ENCODE measurements at places on chromosomes 4 and X. TPM values are rescaled to one million over a fixed set of nuclear protein-coding genes. Genes with fewer than 3 reads are reported as not detected.

DNA sequence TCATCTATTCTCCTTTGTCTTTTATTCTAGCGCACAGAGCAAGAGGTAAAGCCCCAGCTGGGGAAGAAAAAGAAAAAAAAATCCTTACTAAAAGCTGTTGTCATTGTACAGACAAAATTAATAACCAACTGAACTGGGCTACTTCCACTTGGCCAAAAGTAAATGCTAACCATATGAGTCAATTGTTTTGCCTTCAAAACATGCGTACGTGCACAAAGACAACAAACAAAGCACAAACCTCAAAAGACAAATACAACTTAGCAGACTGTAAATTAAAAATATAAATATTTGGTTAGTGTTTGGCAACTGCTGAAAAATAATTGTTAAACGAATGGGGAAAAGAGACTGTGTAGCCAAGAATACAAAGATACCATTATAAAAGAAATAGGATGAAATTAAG lies 5.9 kb downstream of the EDA2R start:
- H3K4me1 ChIP-seq = peaks cover 3% of the 10 kb centered on the region
- H3K27me3 ChIP-seq = no peaks in the 10 kb centered on the region
- peaks cover 2% of the 10 kb centered on the region for H3K36me3 ChIP-seq

- no peak for DNase-seq
- peaks cover 14% of the 10 kb centered on the region for H3K27me3 ChIP-seq
- H3K36me3 ChIP-seq = no peaks in the 10 kb centered on the region
These were observed 37.4 kb upstream of the SLC10A4 start for GRCh38 chr4:48445704-48446103.

- H3K27me3 ChIP-seq = no peaks in the 10 kb centered on the region
- peaks cover 3% of the 10 kb centered on the region for H3K36me3 ChIP-seq
- DNase-seq = no peak
- H3K4me1 ChIP-seq = no peaks in the 10 kb centered on the region
- H3K4me3 ChIP-seq = no peak overlapping the region
- H3K27ac ChIP-seq = no peak overlapping the region
These were observed 61.9 kb downstream of the DCTD start for GRCh38 chr4:182855312-182855711.

DNA sequence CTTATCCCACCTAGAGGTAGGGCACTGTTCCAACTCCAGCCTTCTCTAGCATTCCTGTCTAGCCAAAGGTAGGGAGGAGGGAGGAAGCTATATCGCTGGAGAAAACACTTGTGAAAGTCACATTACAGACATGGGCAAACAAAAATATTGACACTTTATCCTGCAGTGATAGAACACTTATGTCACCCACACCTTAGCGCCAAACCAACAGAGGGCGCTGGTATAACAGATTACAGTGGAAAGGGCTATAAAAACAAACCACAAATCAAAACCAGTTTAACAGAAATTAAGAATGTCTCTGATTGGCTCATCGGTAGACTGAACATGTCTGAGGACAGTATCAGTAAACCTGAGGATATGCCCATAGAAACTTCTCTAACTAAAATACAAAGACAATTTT lies 451.3 kb downstream of the TLL1 start:
- no peaks in the 10 kb centered on the region for H3K4me1 ChIP-seq
- H3K4me3 ChIP-seq = no peak overlapping the region
- no peaks in the 10 kb centered on the region for H3K27me3 ChIP-seq
- no peaks in the 10 kb centered on the region for H3K36me3 ChIP-seq
- no peak for DNase-seq

- no peaks in the 10 kb centered on the region for H3K27me3 ChIP-seq
- H3K36me3 ChIP-seq = no peaks in the 10 kb centered on the region
- H3K4me3 ChIP-seq = no peak overlapping the region
- H3K27ac ChIP-seq = no peak overlapping the region
- no peak for DNase-seq
These were observed 412.6 kb downstream of the IQCM start for GRCh38 chr4:149403081-149403480.

- no peaks in the 10 kb centered on the region for H3K36me3 ChIP-seq
- no peaks in the 10 kb centered on the region for H3K27me3 ChIP-seq
- no peak overlapping the region for H3K4me3 ChIP-seq
- H3K4me1 ChIP-seq = no peaks in the 10 kb centered on the region
These were observed 71.7 kb upstream of the LIMCH1 start for GRCh38 chr4:41466249-41466648.

DNA sequence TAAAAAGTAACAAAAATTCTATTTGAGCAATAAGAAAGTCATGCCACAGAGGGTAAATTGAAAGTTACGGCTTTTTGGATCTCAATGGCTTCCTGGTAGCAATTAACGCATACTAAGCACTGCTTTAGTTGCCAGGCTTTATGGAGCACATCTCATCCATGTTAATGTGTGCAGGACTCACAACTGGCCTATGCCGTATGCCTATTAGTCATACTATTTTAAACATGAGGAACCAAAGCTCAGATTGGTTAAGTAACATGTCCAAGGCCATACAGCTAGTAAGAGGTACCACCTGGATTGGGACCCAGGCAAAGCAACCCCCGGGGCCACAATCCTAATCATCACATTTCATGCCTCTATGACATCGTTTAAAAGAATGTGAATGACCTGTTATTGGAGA lies 17.1 kb downstream of the DAPP1 start:
- peaks cover 15% of the 10 kb centered on the region for H3K36me3 ChIP-seq
- H3K4me3 ChIP-seq = no peak overlapping the region
- H3K27me3 ChIP-seq = no peaks in the 10 kb centered on the region
- H3K4me1 ChIP-seq = peaks cover 32% of the 10 kb centered on the region

- H3K36me3 ChIP-seq = no peaks in the 10 kb centered on the region
- H3K27ac ChIP-seq = no peak overlapping the region
- DNase-seq = no peak
- no peaks in the 10 kb centered on the region for H3K4me1 ChIP-seq
These were observed 512.0 kb upstream of the NR3C2 start for GRCh38 chr4:148954011-148954749.

- no peak overlapping the region for H3K4me3 ChIP-seq
- DNase-seq = no peak
- peaks cover 5% of the 10 kb centered on the region for H3K4me1 ChIP-seq
- H3K36me3 ChIP-seq = no peaks in the 10 kb centered on the region
- H3K27ac ChIP-seq = no peak overlapping the region
These were observed 108.9 kb downstream of the NR3C2 start for GRCh38 chr4:148333265-148333664.

- no peaks in the 10 kb centered on the region for H3K36me3 ChIP-seq
- H3K27me3 ChIP-seq = no peaks in the 10 kb centered on the region
- H3K27ac ChIP-seq = no peak overlapping the region
- H3K4me3 ChIP-seq = no peak overlapping the region
These were observed 991.5 kb downstream of the ADGRL3 start for GRCh38 chr4:62191451-62192240.

DNA sequence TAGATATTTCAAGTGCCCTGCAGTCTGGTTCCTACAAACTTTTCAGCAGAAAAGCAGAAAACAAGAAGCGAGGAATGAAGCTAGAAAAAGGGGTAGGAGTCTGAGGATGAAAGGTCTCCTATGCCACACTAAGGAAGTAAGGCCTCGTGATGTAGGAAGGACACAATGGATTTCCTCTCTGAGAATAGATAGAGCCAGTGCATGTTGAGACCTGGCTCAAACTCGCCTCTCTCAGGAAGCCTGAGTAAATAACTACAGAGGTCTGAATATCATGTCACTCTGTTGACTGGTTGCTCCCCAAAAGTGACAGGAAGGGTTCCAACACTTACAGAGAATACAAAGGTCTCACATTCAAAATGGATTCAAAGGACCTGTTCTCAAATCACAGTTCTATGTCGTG lies 93.3 kb downstream of the GRIA3 start:
- H3K4me3 ChIP-seq = no peak overlapping the region
- H3K36me3 ChIP-seq = no peaks in the 10 kb centered on the region
- H3K4me1 ChIP-seq = no peaks in the 10 kb centered on the region
- H3K27me3 ChIP-seq = no peaks in the 10 kb centered on the region
- H3K27ac ChIP-seq = no peak overlapping the region

- no peak overlapping the region for H3K4me3 ChIP-seq
- no peaks in the 10 kb centered on the region for H3K27me3 ChIP-seq
- H3K27ac ChIP-seq = no peak overlapping the region
- DNase-seq = peak; percentile 8
- peaks cover 4% of the 10 kb centered on the region for H3K4me1 ChIP-seq
These were observed 12.1 kb upstream of the TLR8 start for GRCh38 chrX:12894074-12895030.

GRCh38 chrX:16075087-16075486 lies 48.3 kb upstream of the GRPR start:
- no peak for DNase-seq
- no peaks in the 10 kb centered on the region for H3K27me3 ChIP-seq
- no peaks in the 10 kb centered on the region for H3K36me3 ChIP-seq
- H3K4me3 ChIP-seq = no peak overlapping the region
- H3K27ac ChIP-seq = no peak overlapping the region
- H3K4me1 ChIP-seq = no peaks in the 10 kb centered on the region

- H3K4me1 ChIP-seq = no peaks in the 10 kb centered on the region
- no peak within 1 kb of the TSS for H3K4me3 ChIP-seq
- H3K36me3 ChIP-seq = no peaks in the 10 kb centered on the region
- no peaks in the 10 kb centered on the region for H3K27me3 ChIP-seq
- no peak within 1 kb of the TSS for H3K27ac ChIP-seq
These were observed at the start of gene GK2 for GRCh38 chr4:79408063-79408462. Gene GK2, minus strand, starts transcription at chr4:79408228. Its CDS starts 28 bp downstream, at chr4:79408200.

GRCh38 chr4:42360256-42360669 lies 37.0 kb upstream of the SHISA3 start:
- peaks cover 33% of the 10 kb centered on the region for H3K27me3 ChIP-seq
- H3K4me3 ChIP-seq = no peak overlapping the region
- peaks cover 3% of the 10 kb centered on the region for H3K4me1 ChIP-seq
- peaks cover 4% of the 10 kb centered on the region for H3K36me3 ChIP-seq
- no peak overlapping the region for H3K27ac ChIP-seq

DNA sequence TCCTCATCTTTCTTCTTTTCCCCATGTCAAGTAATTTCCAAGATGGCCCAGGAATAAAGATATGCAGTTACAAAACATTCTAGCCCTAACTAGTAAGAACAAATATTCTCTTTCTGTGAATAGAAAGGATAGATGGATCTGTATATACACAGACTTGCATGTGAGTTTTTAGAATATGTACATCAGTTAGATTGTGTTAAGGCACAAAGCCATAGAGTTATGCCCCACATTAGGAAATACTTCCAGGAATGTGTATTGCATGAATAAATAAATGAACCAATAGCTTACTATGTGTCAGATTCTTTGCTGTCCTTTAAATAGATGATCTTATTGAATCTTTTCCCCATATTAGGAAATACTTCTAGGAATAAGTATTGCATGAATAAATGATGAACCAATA lies 46.0 kb upstream of the TMPRSS11E start:
- no peaks in the 10 kb centered on the region for H3K27me3 ChIP-seq
- no peak overlapping the region for H3K27ac ChIP-seq
- no peaks in the 10 kb centered on the region for H3K36me3 ChIP-seq

GRCh38 chr4:179625406-179625805 lies 2183.2 kb upstream of the AGA start:
- H3K36me3 ChIP-seq = no peaks in the 10 kb centered on the region
- no peak overlapping the region for H3K27ac ChIP-seq
- no peak for DNase-seq
- H3K4me3 ChIP-seq = no peak overlapping the region

GRCh38 chrX:38798956-38799355 lies 2.3 kb upstream of the MID1IP1 start:
- peaks cover 11% of the 10 kb centered on the region for H3K4me1 ChIP-seq
- no peak for DNase-seq
- H3K36me3 ChIP-seq = no peaks in the 10 kb centered on the region
- H3K27me3 ChIP-seq = no peaks in the 10 kb centered on the region
- no peak overlapping the region for H3K4me3 ChIP-seq

DNA sequence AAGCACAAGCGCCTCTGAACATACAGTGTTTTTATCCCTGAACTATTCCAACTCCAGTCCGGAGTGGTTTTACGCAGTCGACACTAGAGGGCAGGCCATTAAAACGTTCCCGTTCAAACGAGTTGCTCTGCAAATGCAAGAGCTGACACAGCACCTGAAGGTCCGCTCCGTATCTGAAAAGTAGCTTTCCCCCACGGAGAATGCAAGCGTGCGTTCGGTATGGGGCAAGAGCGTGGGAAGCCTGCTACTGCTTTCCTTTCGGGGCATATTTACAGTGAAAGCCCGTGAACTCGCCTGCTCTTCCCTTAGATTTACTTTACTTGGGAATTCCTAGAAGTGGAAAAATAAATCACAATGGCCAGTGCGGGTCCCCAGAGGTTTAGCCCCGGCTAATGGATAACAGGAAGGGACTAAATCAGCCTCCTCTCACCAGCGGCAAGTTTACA lies 190.8 kb downstream of the TSPAN5 start:
- no peak overlapping the region for H3K27ac ChIP-seq
- H3K27me3 ChIP-seq = no peaks in the 10 kb centered on the region
- peak; percentile 25 for DNase-seq
- peaks cover 20% of the 10 kb centered on the region for H3K4me1 ChIP-seq
- peaks cover 6% of the 10 kb centered on the region for H3K36me3 ChIP-seq

DNA sequence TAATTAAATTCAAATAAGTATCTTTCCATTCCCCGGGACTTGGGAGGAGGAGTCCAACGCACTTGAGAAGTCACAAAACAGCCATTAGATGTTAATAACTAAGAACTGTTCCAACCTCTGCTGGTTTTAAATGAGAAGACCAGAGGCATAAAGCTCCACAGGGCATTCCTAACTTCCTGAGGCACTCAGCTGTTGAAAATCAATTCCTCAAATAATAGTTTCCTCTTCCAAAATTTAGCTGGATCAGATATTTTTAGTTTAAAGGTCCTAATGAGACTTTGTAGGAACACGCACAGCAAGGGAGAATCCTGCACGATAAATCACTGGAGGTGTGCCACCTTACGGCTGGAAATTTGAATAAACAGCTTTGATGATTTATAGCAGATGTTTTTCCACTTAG lies 504.3 kb upstream of the ZFP42 start:
- H3K4me1 ChIP-seq = no peaks in the 10 kb centered on the region
- H3K4me3 ChIP-seq = no peak overlapping the region
- no peak for DNase-seq
- H3K27ac ChIP-seq = no peak overlapping the region
- H3K27me3 ChIP-seq = no peaks in the 10 kb centered on the region
- H3K36me3 ChIP-seq = no peaks in the 10 kb centered on the region

DNA sequence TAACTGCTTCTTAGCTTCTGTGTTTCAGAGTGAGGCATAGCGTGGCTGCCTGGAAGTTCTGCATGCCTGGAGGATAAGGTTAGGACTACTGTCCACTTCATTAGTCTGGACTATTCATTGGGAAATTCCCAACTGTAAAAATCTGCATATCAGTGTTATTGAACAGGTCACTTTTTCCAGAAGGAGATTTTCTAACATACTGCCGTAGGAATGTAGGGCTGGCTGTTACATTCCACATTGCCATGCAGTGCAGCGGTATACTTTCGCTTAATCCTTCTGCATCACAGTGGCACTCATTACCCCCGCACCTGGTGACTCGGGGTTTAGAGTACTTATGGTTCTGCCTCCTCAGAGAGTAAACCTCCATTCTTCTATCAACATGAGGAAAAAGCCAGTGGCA lies 104.6 kb downstream of the NPFFR2 start:
- H3K4me1 ChIP-seq = no peaks in the 10 kb centered on the region
- no peak overlapping the region for H3K4me3 ChIP-seq
- no peaks in the 10 kb centered on the region for H3K36me3 ChIP-seq
- no peak overlapping the region for H3K27ac ChIP-seq
- DNase-seq = no peak

The PABPC1L2B gene
- not detected for total RNA-seq

The USP17L25 gene
- total RNA-seq = not detected

The ZNF674 gene
- total RNA-seq = 3.9 TPM

The TECRL gene
- not detected for total RNA-seq

The L1CAM gene
- total RNA-seq = 2.3 TPM

The DCX gene
- not detected for total RNA-seq

The SLC26A1 gene
- 0.21 TPM for total RNA-seq

The TLR7 gene
- 0.42 TPM for total RNA-seq

The GNRHR gene
- total RNA-seq = not detected

The FAM184B gene
- not detected for total RNA-seq

The ERAS gene
- total RNA-seq = not detected

The SH3RF1 gene
- 0.42 TPM for total RNA-seq

The CNGA1 gene
- total RNA-seq = not detected

The DKK2 gene
- total RNA-seq = not detected

The HAUS3 gene
- 94.5 TPM for total RNA-seq
